ENCODE measurements at places on chromosomes 12 and 14.

DNA sequence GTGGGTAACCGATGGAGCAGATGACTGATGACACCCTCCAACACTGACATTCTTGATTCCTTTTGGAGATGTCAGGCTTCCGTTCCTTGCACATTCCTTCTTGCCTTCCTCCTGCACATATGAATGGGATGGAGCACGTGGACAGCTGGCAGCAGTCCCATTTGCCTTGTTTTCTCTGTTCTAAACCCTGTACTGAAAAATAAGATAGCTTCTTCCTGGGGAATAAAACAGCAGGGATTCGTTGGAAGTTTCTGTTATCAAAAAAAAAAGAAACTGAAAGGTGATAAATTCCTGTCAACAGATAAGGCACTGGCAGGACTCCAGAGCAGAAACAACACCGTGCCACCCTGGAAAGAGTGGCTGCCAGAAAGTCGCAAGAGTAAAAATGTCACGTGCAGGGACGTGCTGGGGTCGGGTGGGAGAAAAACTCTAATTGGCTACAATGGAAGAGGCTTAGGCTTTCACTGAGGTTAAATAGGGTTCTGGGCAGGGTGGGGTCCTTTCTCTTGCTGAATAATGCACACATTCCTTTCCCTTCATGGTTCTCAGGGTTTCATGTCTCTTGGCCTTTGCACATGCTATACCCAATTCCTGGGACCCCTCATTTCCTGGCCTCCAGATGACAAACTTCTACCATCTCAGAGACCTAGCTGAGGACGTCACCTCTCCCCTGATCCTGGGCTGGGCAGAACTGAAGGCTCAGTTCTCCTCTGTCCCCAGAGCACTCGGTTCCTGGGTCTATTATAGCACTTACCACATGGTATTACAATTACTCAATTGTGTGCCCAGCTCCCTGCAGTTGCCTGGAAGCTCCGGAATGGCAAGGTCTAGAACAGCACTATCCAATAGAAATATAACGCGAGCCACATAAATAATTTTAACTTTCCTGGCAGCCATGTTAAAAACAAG is 7.0 kb upstream of the NUAK1 start:
- DNase-seq, result peak; percentile 72

DNA sequence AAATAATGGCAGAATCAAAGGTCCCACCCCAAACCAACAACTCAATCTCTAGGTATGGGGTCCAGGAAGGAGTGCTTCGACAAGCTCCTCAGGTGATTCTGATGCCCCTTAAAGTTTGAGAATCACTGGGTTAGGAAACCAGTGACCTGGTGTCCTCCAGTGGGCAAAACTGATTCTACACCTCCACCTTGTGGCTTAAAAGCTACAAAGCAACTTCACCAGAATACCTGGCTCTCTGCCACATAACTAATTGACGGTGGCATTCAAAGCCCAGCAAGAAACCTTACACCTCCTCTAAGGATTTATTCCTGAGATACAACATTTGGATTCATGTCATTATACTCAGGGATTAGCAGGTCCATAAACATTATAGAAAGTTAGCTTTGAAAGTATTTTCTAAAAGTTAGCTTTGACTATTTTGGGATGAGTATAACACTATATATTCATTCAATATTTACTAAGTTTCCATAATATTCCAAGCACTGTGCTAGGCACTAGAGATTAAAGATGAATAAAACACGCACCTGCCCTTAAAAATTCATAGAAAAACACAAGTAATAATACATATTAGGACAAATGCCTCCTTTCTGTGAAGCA is 45.4 kb downstream of the DCAF5 start:
- peak; percentile 91 for DNase-seq

- DNase-seq, result no peak
Observed at GRCh38 chr14:63715360-63715759, 12.5 kb downstream of the SGPP1 start.

- no peak for DNase-seq
Observed at GRCh38 chr14:65177551-65177950, 75.2 kb upstream of the MAX start.

DNA sequence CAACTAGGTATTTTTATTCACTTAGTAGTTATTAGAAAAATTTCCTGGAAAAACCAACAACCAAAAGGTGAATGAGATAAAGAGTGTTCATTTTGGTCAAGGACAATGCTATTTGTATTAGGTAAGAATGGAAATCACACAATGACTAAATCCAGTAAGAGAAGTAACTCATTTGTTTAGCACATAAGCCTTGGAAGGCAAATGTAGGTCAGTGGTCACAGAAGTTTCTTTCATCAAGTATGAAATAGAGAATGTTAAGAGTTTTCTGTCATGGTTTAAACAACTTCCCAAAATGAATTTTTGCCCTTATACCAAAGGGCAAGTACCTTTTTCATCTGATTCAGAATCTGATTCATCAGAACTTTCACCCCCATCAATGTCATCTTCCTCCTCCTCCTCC is 101.7 kb downstream of the KIF21A start:
- DNase-seq, result no peak

- DNase-seq, result no peak
Observed at GRCh38 chr14:103130965-103131364, 7.7 kb downstream of the TNFAIP2 start.

DNA sequence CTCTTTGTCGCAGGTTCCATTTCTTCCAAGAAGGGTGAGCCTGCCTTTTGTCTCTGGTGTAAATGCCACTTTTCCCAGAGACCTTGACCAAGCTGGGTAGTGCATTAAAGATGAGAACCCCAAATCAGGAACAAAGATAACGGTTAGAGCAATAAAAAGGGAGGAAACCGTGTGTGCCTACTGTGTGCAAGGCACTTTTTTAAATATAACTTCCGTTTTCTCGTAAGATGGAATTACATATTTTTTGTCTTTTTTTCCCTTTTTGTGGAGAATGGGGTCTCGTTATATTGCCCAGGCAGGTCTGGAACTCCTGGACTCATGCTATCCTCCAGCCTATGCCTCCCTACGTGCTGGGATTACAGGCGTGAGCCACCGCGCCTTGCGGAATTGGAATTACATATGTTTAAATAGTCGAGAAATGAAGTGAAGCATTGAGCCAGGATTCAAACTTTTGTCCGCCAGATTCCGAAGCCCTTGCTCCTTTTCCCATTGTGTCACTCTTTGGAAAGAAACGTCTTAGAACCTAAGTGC is 506 bp upstream of the NABP2 start:
- DNase-seq, result no peak
